ENCODE measurements at places on chromosomes 4 and X. TPM values are rescaled to one million over a fixed set of nuclear protein-coding genes. Genes with fewer than 3 reads are reported as not detected.

Gene TRPC5OS
- polyA plus RNA-seq = 0.06 TPM

Gene TSC22D3
- polyA plus RNA-seq = 109 TPM

Gene MAGEA2B
- polyA plus RNA-seq = not detected

GRCh38 chrX:27229721-27230120 lies 233.4 kb downstream of the PPP4R3C start:
- no peak for DNase-seq
